ENCODE measurements at places on chromosomes 12 and 14.

DNA sequence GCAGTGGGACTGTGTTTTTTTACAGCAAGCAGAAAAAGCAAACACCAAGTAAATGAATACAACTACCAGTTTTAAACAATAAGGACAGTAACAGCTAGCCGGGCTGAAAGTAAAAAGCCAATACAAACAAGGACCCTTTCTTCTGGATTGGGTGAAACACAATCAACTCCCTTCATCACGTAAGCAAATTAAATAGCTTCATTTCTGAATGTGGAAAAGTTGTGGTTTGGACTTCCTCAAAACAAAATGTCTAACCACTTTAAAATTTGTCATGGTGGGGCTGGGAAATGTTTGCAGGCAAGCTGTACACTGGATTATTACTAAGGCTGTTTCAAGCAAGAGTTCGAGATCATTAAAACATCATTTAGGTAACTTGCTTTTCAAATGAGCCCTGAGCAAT, 47.4 kb downstream of the TCHP start:
- DNase-seq = no peak

DNA sequence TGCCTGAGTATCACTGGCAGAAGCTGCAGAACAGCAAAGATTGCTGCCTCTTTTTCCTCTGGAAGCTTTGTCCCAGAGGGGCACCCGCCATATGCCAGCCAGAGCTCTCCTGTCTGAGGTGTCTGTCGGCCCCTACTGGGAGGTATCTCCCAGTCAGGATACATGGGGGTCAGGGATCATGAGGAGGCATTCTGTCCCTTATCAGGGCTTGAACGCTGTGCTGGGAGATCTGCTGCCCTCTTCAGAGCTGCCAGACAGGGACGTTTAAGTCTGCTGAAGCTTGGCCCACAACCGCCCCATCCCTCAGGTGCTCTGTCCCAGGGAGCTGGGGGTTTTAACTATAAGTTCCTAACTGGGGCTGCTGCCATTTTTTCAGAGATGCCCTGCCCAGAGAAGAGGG, 20.3 kb downstream of the CLEC2B start:
- no peak for DNase-seq

GRCh38 chr14:55624913-55625312, 44.9 kb downstream of the KTN1 start:
- DNase-seq = no peak

- no peak for DNase-seq
Observed at GRCh38 chr12:55935738-55936151, 4.8 kb downstream of the DGKA start.

DNA sequence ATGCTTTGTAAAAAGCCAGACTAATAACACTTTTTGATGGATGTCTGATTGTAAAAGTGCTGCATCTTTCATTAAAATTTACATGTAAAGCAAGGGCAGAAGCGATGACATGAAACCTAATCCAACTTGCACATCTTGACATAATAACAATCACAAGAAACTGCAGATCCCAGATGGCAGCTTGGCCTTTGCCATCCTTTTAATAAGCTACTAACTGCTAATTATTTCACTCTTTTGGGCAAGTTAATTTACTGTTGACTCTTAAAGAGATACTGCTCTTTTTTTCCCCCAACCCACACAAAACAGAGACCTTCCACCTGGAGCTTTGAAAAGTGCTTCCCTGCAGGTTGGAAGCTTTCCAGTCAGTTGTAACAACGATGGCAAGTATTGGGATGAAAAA, 137.5 kb downstream of the NRXN3 start:
- DNase-seq = no peak
